ENCODE measurements at places on chromosomes 1 and 21. TPM values are rescaled to one million over a fixed set of nuclear protein-coding genes. Genes with fewer than 3 reads are reported as not detected.

Gene DPT
- total RNA-seq = not detected

- no peak for DNase-seq
Observed at GRCh38 chr1:227325156-227325555, 6.9 kb upstream of the CDC42BPA start.

Gene MRPS21
- 60.1 TPM for total RNA-seq

DNA sequence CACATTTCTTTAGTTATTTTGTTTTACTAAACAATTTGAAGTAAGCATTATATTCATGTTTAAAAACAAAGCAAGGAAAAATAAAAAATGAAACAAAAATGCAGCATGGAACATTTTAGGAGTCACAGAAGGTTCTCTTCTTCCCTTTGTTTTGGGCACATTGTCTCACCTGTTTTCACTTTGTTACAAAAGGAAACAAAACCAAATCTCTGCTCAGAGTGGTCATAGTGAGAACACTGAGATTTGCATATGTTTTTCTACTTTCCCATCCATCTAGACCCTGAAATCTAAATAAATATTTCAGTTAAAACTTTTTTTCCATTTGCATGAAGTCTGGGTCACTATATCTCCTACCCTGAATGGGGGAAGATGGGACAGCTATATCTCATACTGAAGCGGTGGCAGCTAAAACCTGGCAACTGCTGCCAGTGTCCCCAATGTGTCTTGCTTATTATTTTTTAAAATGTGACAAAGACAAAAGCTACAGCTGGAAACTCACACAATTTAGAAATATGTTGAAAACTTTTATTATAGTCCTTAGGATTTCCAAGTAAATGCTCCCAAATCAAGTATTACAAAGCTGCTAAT lies 3.5 kb downstream of the EXOC8 start:
- no peak for DNase-seq

Gene AKR7A3
- total RNA-seq = 0.12 TPM

Measured in A172 (cell line).